Jurkat, Clone E6-1 (cell line): ENCODE measurements at places on chromosomes 6 and 20.

DNA sequence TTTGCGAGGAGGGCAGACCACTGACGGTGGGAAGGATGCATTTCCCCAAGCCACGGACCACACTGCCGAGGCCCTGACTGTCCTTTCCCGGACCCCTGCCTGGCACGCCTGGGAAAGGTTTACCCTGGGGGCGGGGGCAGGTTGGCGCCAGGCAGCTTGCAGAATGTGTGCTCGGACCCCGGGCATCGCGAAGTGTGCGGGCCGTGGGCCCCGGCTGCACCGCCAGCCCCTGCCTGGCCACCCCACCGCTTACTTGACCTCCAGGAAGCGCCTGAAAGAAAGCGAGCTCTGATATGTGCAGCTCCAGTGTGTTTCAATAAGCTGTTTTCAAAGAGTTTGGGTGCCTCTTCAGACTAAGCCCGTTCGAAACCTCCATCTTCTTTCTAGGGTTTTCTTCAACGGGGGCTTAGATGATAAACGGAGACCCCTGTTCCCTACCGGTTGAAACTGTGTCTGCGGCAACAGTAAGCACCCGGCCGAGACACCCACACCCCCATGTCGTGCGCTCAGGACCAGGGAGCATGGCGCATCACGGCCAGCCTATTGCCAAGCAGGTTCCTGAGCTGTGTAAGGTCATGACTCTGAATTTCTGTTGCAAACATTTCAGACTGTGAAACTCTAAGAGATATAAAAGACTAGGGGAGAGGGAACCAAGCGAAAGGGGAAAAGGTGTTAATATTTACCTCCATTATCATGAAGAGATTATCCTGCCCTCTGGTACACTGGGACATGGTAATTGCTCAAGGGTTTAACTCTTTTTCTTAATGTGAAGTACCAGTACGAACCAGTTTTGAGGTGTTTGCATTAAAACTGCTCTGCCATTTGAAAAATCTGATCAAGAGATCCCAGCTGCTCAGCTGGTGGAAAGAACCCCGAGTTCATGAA is 231.2 kb upstream of the FOXQ1 start:
- DNase-seq: no peak

DNA sequence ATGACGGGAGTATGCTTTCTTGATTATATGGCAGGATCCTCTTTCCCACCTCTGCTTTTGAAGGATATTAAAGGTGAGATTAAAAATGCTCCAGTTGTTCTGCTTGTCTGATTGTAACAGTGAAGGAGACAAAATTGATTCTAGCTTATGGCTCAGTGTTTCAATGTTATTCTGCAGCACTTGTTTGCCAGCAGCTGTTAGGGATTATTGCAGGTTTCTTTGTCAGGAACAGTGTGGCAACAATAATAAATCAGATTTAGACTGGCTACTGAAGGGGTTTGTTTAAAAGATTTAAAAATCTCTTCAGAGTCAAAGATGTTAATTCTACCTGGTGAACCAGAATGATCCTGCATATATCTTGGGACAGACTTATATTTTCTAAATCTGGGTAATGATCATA is 126.9 kb downstream of the LAMA2 start:
- no peak for DNase-seq

GRCh38 chr6:122799140-122799745 is 10.2 kb downstream of the SMPDL3A start:
- no peak for DNase-seq

GRCh38 chr6:2748183-2748582 is 2.5 kb downstream of the MYLK4 start:
- no peak for DNase-seq

- DNase-seq: no peak
These were observed 48.2 kb downstream of the CENPW start for GRCh38 chr6:126388104-126388598.

DNA sequence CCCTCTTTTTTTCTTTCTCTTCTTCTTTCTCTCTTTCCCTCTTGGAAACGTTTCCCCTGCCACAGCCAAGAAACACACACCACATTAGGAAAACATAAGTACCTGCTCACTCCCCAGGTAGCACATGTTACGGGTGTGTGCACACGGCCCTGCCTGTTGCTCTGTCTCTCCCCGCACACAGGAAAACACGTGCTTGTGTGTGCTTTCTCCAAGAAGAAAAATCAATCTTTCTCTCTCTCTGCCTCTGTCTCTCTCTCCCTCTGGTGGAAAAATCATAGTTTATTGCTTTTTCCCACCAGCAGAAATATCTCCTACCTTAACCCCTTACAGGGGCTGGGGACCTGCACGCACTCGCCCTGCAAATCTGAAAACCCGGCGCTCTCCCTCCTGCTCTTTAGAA is 102.3 kb downstream of the EDN3 start:
- DNase-seq: no peak

GRCh38 chr20:34010405-34010931 is 16.8 kb downstream of the RALY start:
- no peak for DNase-seq

DNA sequence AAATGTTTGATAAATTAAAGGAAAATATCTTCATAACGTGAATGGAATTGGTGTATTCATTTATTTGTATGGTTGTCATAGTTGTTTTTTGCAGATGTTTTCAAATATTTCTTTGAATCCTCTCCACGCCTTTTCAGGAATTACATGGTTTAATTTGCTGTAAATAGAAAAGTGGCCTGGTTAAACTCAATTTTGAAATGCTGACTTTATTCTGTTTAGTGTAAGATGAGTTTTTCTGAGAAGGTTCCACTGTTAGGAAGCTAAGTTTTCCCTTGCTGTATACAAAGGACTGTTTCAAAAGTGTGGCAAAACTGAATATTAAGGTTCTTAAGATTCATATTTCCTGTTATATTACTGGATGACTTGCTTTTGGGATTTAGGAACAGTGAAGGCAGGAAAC is 503 bp upstream of the ZC2HC1B start:
- DNase-seq: no peak

- DNase-seq: no peak
These were observed 8.9 kb downstream of the REM1 start for GRCh38 chr20:31484001-31484400.

DNA sequence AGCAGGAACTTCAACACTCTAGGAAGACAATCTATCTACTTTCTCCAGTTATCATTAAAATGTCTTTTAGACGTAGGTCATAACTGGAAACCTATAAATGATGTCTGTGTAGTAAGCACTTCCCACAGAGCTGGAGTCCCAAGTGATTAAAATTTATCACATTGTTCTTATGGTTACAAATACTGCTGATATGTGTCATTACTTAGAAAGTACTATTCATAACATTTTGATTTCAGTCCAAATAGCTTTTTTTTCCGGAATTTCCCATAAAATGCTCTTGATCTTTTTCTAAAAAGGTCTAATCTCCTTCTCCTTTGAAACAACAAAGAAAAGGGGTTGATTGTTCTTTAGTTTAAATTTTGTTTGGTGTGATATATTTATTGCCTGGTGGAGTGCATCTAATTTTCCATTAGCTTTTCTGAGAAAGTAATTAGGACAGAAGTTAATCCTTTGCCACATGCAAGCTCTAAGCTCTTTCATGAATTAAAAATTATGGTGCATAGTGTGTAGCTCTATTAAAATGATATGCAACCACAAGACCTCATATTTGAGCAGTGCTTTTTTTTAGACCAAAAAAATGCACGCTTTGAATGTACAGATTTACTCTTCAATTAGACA is 132.7 kb upstream of the TCF21 start:
- DNase-seq: no peak

GRCh38 chr6:89297695-89298351 is 17.3 kb downstream of the GABRR2 start:
- DNase-seq: no peak

DNA sequence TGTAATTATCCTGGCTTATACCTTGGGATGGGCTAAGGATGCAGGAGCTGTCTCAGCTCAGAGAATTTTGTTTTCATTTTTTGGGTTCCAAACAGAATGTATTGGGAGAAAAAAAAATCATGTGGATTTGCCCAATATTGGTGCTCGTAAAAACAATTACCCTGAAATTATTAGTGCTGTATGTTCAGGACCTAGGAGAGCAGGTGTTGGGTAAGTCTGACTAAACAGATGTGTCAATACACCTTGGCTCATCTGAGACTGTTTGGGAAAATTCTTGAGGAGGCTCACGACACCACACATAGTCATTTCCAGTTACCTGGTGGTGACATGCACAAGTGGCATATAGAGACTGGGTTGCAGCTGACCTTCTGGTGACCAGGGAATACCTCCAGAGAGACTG is 802.1 kb upstream of the FLRT3 start:
- DNase-seq: no peak

- no peak for DNase-seq
These were observed 62.0 kb downstream of the GPX5 start for GRCh38 chr6:28587746-28588075.

DNA sequence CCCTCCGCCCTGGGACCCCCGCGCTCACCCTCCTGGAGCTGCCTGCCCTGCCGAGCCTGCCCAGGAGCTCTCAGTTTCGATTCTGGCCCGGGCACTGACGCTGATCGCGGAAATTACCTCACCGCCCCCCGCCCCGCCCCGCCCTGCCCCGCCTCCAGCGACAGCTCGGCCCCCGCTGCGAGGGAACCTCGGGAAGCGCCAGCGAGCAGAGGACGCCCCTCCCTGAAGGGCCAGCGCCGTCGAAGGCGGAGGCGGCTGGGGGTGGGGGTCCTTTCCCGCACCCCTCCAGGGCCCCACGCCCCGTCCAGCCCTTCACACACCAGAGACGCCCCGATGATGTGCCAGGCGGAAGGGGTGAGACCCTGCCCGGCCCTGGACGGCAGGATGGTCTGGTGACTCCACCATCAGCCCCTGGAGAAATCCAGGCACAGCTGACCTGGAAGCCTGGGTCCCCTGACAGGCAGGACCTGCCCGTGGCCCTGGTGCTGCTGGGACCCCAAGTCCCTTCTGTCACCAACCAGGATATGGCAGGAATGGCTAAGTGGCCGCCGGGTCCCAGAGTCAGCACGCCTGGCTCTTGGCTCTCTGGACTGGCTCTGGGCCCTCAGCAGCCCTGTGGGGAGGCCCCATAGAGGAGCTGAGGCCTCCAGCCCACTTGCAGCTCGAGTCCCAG is at the start of gene HELZ2:
Gene HELZ2 (minus strand): TSS at position 84 of the 673 bp plus-strand sequence. CDS start 1,854 bp downstream, outside the sequence.
- DNase-seq: peak; percentile 23

GRCh38 chr6:24043848-24044247 is 82.2 kb upstream of the NRSN1 start:
- no peak for DNase-seq

- peak; percentile 84 for DNase-seq
These were observed 15.8 kb upstream of the RNF182 start for GRCh38 chr6:13908955-13909381.

DNA sequence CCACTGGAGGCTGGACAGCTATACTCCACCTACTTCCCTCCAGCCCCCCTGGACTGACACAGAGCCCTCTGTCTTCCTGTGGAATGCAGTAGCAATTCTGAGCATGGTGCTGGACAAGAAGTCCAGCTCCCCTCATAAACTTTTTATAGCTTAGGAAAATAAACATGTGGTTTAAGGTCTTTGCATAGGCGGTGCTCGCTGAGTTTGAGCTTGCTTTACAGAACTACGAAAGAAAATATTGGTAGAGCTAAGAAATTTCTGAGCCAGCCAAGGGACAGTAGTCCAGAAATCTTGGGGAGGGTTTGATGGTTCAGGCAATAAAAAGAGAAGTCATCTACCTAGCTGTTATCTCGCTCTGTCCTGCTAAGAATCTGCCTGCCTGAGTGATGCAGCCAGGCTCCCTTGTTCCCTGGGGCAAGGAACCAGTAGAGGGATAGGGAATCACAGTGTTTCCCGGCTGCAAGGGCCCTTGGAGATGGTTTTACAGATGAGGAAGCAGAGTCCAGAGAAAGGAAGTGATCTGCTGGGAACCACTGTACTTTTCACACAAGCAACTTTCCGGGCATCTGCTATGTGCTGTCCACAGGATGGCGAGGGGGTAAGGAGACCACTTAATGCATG is 343.4 kb downstream of the CDC5L start:
- DNase-seq: no peak

DNA sequence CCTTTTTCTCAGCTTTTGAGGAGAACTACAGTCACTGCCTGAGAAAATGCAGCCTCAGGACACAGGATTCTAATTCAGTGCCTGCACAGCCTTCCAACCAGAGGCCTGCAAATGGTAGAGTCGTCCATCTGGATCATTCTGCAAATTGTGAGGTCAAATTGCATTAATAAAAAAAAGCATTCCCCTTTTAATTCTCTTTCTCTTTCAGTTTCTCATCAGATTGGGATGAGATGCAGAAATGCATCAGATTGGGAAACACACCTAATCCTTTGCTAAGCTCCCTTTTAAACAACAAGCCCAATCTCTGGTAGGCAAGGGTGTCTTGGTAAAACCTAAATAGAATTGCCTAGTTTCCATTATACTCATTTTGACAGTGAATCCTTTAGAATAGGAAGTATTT is 838.8 kb downstream of the MAFB start:
- no peak for DNase-seq

- DNase-seq: no peak
These were observed 134.4 kb downstream of the OR2B2 start for GRCh38 chr6:27777614-27778355.

GRCh38 chr20:48064929-48065328 is 279.6 kb upstream of the SULF2 start:
- DNase-seq: no peak

DNA sequence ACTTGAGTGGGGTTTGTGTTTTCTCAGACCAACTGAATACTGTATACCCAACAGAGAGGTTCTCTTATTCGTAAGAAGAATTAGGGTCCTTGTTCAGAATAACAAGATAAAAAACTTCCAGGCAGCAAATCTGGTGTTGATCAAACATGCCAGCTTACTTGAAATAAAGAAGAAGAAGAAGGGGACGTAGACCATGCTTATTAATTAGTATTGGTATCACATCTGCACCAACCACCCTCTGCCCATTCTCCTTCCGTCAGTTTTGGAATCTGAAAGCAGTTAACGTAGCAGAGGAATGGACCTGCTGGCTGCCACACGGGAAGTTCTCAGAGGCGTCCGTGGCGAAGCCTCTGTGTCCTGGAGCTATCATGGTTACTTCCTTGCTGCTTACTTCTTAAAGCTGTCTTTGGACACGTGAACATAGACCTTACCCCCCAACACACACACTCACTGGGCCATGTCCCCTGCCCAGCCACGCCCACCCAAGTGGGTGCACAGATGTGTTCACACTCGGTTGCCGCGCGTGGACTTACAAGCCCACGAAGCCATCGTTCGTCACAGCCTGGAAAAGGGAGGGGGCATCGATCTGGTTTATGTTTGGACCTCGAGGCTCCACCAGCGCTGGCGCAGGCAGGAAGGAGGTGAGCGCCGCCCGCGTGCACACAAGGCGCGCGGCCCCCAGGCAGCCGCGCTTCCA is 4.1 kb upstream of the DLL1 start:
- no peak for DNase-seq

GRCh38 chr20:33791959-33792597 is 19.1 kb upstream of the CHMP4B start:
- no peak for DNase-seq

DNA sequence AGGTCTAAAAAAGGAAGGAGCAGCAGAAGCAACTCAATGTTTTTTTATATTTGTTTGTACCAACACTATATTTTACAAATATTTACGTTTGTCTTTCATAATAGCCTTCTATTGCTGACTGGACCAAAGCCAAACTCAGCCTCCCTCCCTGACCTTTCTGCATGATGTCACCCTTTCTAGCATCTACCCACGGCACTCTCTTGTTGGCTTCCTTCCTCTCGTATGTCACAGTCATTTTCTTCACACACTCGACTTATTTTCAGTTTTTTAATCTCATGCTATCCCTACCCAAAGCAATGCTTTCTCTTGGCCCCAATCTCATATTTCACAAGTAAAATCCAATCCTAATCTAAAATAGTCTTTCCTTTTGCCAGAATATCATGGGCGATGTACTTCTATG is 16.3 kb upstream of the FAM8A1 start:
- no peak for DNase-seq
